Aorta (tissue), 5 donors: ENCODE measurements at places on chromosomes 2 and 18.

GRCh38 chr2:214481204-214481603 is 70.3 kb downstream of the VWC2L start:
- H3K4me1 ChIP-seq = peaks cover 6% of the 10 kb centered on the region
- no peaks in the 10 kb centered on the region for H3K36me3 ChIP-seq
- DNase-seq = no peak

GRCh38 chr2:85062565-85062964 is 70.6 kb upstream of the TCF7L1 start:
- H3K4me1 ChIP-seq = no peaks in the 10 kb centered on the region
- no peak overlapping the region for H3K4me3 ChIP-seq
- H3K27ac ChIP-seq = no peak overlapping the region

DNA sequence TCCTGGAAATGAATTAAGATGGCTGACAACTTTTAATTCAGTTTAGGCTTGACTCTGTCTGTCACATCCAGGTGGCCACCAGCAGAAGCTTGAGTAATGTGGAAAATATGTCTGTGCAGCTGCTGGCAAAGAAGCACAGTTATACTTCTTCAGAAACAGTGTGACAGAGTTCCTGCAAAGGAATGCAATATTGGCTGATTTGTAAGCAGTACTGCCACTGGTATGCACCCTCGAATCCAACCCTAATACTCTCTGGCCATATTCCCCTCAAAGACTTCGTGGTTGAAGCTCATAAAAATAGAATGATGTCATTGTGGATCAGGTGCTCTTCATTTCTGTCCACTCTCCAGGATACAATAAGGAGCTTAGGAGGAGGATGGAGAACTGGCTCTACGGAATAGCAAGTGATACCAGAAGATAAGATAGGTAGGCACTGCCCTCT is 86.2 kb downstream of the METTL8 start:
- peaks cover 5% of the 10 kb centered on the region for H3K4me1 ChIP-seq
- DNase-seq = no peak
- no peaks in the 10 kb centered on the region for H3K36me3 ChIP-seq

DNA sequence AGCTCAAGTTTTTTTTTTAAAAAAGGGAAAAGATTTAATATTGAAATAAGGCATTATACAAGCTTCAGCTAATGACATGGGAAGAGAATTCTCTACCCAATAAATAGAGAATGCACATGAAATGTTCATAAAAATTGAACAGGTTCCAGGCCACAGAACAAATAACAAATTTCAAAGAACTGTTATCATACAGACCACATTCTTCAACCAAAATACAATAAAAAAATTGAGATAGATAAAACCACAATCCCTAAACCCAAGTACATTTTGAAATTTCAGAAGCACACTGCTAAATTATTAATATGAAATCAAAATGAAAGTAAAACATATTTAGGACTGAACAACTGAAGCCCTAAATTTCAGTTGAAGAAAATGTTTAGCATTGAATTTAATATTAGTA is 89.6 kb downstream of the BCL2 start:
- no peak overlapping the region for H3K4me3 ChIP-seq
- no peaks in the 10 kb centered on the region for H3K36me3 ChIP-seq
- no peaks in the 10 kb centered on the region for H3K4me1 ChIP-seq

DNA sequence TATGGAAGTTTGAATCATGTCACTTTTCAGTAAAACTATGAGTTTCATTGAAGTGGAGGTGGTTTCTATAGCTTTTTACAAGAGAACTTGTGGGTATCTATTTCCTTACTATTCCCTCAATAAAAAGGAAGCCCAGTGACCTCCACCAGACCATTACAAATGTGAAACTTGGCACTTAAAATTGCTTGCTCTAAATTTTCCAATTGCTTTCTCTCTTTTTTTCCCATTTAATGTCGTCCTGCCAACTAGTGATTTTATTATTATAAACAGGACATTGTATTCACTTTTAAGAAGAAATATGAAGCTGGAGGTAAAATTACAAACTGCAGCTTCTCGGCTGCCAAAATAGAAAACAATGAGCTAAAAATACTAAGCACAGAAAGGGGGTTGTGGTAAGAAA is 208.2 kb upstream of the ALPP start:
- H3K36me3 ChIP-seq = no peaks in the 10 kb centered on the region
- no peak for DNase-seq
- H3K27me3 ChIP-seq = no peaks in the 10 kb centered on the region
- H3K4me3 ChIP-seq = no peak overlapping the region
- no peak overlapping the region for H3K27ac ChIP-seq

DNA sequence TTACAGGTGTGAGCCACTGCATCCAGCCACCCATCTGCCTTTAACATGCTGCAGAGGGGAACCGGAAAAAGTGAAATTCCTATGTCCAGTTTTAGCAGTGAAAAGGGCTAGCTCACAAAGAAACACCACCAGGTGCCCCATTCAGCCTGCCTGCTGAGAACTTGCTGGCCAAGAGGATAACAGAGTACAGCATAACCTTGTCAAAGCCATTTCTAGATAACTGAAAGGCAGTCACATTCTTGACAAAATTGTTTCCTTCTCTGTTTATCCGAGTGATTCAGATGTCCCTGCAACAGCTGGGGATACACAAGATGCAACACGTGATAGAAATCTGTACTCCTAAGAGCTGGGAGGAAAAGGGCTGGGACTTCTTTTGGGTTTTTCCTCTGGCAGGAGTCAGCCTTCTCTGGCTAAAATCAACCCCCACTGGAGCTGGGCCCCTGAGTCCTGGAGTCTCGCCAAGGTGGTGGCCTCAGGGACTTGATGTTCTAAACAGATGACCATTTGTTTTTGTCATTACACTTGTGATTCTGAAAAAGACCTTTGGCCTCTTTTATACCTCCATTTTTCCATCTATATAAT is 505.4 kb downstream of the BCL11A start:
- H3K27ac ChIP-seq = no peak overlapping the region
- DNase-seq = no peak
- no peaks in the 10 kb centered on the region for H3K36me3 ChIP-seq
- no peaks in the 10 kb centered on the region for H3K4me1 ChIP-seq
- no peaks in the 10 kb centered on the region for H3K27me3 ChIP-seq

DNA sequence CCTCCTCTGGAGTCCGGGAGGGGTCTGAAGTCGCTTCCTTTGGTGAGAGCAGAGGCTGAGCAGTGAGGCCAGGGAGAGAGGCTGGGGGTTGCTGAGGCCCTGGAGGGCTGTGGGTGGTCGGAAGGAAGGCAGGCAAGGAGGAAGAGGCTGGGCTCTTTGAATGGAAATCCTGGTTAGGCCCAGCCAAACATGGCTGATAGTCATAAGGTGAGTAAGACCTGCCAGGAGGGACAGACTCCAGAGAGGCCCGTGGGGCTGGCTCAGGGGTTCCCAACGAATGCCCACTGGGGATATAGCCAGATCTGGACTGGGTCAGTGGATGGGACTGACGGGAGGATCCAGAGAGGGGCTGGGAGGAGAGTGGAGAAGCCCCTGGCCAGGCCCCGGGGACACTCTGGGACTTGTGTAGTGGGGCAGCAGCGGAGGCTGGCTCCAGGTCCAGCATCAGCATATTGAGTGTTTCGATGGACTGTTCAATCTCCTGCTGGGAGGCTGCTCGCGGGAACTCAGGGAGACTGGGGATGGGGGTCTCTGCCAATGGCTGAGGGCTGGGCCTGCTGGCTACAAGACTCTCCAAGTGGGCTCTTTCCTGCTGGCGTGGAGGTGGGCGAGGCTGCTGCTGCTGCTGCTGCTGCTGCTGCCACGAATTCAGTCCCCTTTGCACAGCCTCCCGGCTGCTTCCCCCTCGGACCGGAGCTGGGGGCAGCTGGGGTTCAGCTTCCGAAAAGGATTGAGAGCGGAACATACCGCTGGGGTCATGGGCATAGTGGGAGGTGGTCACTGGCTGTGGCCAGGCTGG is 155.0 kb downstream of the TNS1 start:
- peak overlapping the region; percentile 46 for H3K27ac ChIP-seq
- no peaks in the 10 kb centered on the region for H3K27me3 ChIP-seq
- DNase-seq = peak; percentile 75

- no peak for DNase-seq
- H3K4me3 ChIP-seq = no peak overlapping the region
- H3K27me3 ChIP-seq = no peaks in the 10 kb centered on the region
- no peaks in the 10 kb centered on the region for H3K4me1 ChIP-seq
- no peak overlapping the region for H3K27ac ChIP-seq
Observed at GRCh38 chr18:77851802-77852201, 602.2 kb downstream of the GALR1 start.

DNA sequence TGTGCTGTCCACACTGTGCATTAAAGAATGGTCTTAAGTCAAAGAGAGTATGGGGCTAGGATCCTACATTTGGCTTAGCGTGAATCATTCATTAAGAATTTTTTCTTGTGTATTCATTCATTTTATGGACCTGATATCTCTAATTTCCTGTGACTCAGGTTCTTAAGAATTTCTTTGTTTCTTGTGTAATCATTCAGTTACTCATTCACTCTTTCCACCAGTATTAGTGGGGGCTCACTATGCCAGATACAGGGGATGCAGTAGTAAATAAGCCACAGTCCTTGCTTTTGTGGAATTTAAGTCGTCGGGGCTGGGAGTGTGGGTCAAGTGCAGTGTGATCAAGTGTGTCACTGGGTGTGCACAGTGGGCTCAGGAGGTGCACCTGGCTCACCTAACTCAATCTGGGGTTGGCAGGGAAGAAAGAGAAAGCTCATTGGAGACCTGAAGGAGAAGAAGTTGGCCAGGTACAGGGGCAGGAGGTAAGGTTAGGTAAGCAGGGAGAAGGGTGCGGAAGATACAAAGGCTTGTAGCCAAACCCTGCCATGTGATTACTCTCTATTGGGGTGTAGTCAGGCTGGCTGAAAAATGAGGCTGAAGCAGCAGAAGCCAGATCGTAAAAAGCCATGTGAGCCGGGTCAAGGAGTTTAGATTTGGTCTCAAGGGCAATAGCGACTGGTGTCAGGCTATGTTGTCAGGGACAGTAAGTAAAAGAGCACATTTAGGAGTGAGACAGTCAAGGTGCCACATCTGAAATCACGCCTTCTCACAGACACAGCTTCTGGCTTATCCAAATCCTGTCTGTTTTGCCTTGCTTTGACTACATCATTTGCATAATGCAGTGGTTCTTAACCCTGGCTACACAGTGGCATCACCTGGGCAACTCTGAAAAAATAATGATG is 67.2 kb downstream of the KCTD1 start:
- no peak for DNase-seq
- no peaks in the 10 kb centered on the region for H3K4me1 ChIP-seq
- H3K4me3 ChIP-seq = no peak overlapping the region
- H3K27me3 ChIP-seq = no peaks in the 10 kb centered on the region

DNA sequence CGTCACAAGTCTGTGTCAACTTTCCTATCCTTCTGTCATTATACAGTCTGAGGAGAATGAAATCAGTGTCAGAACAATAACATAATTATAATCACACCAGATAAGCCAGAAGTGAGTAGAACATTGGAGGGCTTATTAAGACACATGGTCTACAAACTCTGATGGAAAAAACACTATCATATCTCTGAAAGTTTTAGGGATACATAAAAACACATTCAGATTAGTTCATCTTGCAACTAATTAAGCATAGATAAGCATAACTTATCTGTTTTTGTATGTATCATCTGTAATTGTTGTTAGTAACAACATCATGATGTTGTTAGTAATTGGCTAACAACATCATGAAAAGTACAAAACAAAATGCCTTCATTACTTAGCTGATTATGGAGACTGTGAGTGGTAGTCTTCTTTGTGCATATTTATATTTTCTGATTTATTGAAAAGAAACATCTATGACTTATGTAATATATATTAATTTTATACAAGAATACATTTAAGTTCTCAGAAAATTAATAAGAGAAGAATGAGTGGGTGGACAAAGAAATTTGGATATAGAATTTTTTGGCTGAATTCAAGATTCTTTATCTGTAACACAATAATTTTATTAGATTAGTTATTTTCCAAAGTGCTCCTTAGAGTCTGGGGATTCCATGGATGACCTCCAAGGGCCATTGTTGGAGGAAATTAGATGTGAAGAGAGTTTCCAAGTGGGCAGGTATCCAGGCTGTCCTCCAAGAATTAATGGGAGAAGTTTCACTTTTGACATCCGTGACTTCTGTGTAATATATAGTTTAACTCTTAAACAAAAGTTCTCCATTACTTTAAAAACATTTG is 16.9 kb upstream of the CCDC102B start:
- no peak for DNase-seq
- no peak overlapping the region for H3K4me3 ChIP-seq
- H3K27me3 ChIP-seq = no peaks in the 10 kb centered on the region
- H3K27ac ChIP-seq = no peak overlapping the region
- H3K4me1 ChIP-seq = no peaks in the 10 kb centered on the region

- no peaks in the 10 kb centered on the region for H3K36me3 ChIP-seq
- no peak overlapping the region for H3K27ac ChIP-seq
- no peaks in the 10 kb centered on the region for H3K4me1 ChIP-seq
- no peaks in the 10 kb centered on the region for H3K27me3 ChIP-seq
- no peak for DNase-seq
Observed at GRCh38 chr18:59140302-59140885, 710 bp downstream of the SEC11C start.

GRCh38 chr2:112839407-112840067 is 3.0 kb upstream of the IL1B start:
- DNase-seq = no peak
- no peaks in the 10 kb centered on the region for H3K36me3 ChIP-seq
- H3K4me1 ChIP-seq = no peaks in the 10 kb centered on the region
- H3K27me3 ChIP-seq = no peaks in the 10 kb centered on the region

GRCh38 chr2:237223201-237223861 is 137.6 kb downstream of the COPS8 start:
- H3K27me3 ChIP-seq = no peaks in the 10 kb centered on the region
- H3K4me1 ChIP-seq = no peaks in the 10 kb centered on the region
- H3K36me3 ChIP-seq = no peaks in the 10 kb centered on the region
- H3K4me3 ChIP-seq = no peak overlapping the region
- DNase-seq = peak; percentile 79

DNA sequence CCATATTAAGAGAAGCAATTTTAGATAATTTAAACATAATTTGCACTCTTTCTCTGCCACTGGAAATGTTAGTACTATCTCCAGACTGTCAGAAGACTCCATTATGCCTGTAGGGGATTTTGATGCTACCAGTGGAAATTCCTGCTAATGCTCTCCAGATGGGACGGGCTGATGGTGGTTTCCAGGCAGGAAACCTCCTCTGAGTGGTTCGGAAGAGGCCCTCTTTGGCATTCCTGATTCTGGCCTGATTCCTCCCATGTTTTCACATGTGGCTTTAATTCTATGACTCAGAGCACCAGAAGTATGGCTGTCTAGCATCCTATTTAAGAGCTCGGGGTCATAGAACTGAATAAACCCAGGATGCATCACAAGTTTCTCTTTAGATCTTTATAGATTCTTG is 70.9 kb upstream of the ST6GAL2 start:
- DNase-seq = peak; percentile 51
- H3K4me3 ChIP-seq = no peak overlapping the region
- no peaks in the 10 kb centered on the region for H3K27me3 ChIP-seq
- H3K4me1 ChIP-seq = peaks cover 2% of the 10 kb centered on the region

- H3K4me1 ChIP-seq = no peaks in the 10 kb centered on the region
- DNase-seq = no peak
- H3K4me3 ChIP-seq = no peak overlapping the region
- no peak overlapping the region for H3K27ac ChIP-seq
Observed at GRCh38 chr18:23627321-23627720, 35.4 kb downstream of the ANKRD29 start.

GRCh38 chr18:37502036-37502435 is 63.6 kb downstream of the CELF4 start:
- H3K27me3 ChIP-seq = no peaks in the 10 kb centered on the region
- no peaks in the 10 kb centered on the region for H3K4me1 ChIP-seq
- no peak overlapping the region for H3K4me3 ChIP-seq
- no peak overlapping the region for H3K27ac ChIP-seq
- H3K36me3 ChIP-seq = no peaks in the 10 kb centered on the region
- DNase-seq = no peak

GRCh38 chr2:215107216-215108056 is 31.0 kb downstream of the ABCA12 start:
- H3K27me3 ChIP-seq = no peaks in the 10 kb centered on the region
- DNase-seq = no peak
- no peaks in the 10 kb centered on the region for H3K4me1 ChIP-seq
- H3K4me3 ChIP-seq = no peak overlapping the region
- no peak overlapping the region for H3K27ac ChIP-seq
- no peaks in the 10 kb centered on the region for H3K36me3 ChIP-seq
